ENCODE measurements at places on chromosomes 7 and 10.

DNA sequence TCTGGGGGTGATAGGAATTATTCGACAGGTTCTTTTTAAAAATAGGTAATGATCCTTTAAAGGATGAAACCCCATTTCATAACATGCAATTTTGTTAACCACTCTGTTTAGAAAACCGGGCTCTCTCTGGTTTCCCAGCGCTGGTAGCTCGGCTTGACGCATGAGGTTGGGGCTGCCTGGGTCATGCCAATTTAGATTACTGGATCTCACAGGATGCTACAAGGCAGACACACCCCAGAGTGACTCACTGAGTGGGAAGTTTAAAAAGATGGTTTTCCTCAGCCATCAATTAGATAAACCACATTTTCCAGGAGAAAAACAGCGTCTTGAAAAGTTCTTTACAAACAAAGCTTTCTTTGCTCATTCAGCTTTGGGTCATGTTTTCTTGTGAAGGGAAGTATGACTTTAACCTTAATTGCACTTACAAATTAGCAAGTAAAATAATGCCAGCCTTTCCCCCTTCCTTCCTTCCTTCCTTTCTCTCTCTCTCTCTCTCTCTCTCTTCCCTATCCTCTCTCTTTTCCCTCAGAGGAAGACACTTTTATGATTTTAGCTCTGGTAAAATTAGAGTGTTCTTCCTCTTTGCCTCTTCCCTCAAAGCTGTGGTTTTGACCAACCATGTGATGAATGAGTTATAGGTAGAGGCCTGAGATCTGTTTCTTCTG lies 99.8 kb downstream of the EPDR1 start:
- no peak for DNase-seq

DNA sequence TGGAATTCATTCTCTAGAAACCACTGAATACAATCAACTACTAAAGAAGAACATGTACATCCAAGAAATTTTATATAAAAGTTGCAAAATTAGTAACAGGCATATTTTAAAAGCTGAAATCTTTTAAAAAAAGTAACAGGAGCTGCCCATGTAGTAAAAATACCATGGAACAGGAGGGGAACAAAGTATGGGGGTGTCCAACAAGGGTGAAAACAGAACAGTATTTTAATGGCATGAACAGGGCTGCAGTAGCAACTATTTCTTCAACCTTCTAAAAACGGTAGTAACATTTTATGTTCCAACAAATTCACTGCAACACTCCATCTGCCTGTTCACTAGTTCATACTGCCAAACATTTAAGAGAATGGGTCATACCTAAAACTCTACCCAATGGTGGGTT lies 77.0 kb downstream of the ABLIM1 start:
- no peak for DNase-seq

DNA sequence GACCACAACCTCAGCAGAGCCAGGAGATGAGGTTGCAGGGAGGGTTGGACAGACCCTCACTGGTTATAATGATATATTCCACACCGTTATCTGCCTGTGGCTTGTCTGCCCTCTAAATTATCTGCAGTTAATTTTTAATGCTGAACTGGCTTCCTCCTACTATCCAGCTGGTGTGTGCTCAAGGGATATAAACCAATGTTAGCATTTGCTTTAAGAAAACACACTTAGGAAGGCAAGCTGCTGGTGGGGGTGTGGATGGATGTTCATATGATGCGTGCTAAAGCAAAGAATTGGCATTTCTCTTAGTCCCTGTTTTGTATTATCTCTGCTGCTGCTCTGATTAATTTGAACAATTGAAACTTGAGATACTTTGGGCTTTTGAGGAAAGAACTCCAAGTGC lies 132.2 kb upstream of the NPVF start:
- no peak for DNase-seq

DNA sequence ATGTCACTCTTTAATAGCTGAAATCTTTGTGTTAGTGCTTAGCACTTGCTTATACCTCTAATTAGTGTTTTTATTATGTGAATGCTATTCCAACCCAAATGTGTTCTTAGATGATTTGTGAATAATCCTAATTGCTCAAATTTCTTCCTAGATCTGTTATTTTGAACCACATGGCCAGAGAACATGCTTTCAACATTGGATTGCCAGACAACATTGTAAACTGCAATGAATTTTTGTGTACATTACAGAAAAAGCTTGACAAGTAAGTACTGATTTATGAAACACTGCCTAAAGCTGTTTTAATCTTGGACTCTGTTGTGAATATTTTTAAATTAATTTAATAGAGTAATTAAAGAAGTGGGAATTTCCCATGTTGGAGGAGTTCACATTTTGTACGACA lies 121.1 kb downstream of the ZNF277 start:
- no peak for DNase-seq

GRCh38 chr7:1679966-1680730 lies 10.1 kb downstream of the ELFN1 start:
- no peak for DNase-seq

GRCh38 chr7:31416381-31416870 lies 75.9 kb upstream of the NEUROD6 start:
- DNase-seq: no peak

DNA sequence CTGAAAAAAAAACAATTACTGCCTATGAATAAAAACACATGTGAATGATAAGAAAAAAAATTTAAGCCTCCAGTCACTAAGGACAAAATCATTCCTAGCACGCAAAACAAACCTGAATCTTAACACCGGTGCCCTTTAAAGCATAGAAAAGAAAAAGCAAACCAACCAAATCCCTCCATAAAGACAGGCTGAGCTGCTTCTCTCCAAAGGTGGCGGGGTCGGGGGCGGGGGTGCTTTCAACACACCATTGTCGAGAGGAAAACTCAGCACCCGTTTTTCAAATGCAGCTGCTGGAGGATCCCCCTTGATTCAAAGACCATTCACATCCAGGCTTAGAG lies 1.4 kb downstream of the ST8SIA6 start:
- DNase-seq: no peak

GRCh38 chr7:151245360-151246101 lies 3.0 kb downstream of the SMARCD3 start:
- DNase-seq: no peak

GRCh38 chr7:44824894-44825526 lies 22.9 kb downstream of the H2AZ2 start:
- DNase-seq: no peak

- no peak for DNase-seq
Observed at GRCh38 chr10:75304741-75305390, 69.1 kb upstream of the COMTD1 start.

GRCh38 chr10:126687121-126687606 lies 16.7 kb upstream of the C10orf90 start:
- DNase-seq: no peak

- DNase-seq: no peak
Observed at GRCh38 chr10:36840788-36841187, 284.6 kb upstream of the ANKRD30A start.

GRCh38 chr10:121800146-121800545 lies 127.7 kb downstream of the ATE1 start:
- DNase-seq: no peak

DNA sequence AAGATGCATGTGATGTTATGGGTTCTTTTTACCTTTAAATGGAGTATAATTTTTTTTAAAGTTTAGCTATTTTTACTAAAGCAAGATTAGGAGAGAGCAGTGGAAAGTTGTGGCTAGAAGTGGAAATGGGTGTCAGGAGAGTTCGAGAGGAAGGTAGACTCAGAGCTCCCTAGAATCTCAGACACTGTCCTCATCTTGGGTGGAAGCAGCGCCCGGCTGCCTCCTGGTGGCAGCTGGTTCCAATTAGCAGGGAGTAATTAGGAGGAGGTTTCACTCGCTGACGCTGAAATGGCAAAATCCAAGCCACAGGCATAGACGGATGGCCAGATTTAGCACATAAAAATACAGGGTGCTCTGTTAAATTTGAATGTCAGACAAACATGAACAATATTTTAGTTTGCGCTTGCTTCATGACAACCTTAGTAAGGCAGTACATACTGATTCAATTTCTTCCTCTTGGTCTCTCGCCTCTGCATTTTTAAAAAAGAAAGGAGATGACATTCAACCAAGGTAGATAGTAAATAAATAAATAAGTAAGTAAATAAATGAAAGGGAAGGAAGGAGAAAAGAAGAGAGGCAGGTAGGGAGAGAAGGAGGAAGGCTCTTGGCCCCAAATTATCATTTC lies 58.5 kb downstream of the LGI1 start:
- no peak for DNase-seq

DNA sequence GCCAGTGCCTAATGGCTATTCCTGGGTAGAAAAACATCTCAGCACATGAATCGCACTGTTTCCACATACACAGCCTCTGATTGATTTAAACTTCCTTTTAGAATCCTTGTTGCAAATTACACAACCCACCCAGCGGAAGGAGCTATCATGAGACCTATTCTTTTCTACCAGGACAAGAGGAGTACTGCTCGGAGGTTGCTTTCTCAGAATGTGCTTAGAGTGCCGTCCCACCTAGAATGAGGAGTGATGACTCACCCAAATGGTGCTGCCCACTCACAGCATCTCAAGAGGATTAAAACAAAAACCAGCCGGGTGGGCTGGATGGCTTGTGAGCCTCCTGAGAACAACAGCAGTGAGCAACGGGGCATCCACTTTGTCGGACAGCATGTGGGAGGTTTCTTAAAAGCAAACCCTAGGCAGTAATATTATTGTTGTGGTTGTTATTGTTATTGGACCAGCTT lies 128.9 kb downstream of the DGKI start:
- no peak for DNase-seq

- no peak for DNase-seq
Observed at GRCh38 chr7:158586499-158587161, 993 bp downstream of the PTPRN2 start.

DNA sequence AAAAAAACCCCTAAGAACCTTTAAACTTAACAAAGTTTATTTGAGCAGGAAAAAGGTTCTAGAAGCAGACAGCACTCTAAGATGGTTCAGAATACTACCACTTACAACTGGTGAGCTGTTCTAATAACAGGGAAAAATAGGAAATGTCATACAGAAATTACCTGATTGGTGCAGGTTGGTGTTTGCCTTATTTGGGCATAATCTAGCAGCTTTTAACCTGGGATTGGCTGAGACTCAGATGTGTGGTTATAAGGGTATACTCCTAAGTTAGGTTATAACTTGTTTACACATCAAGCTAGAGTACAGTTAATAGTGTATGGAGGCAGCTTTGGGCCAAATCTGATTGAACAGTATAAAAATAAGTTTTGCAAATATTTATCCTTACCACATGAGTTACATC lies 59.8 kb downstream of the MAPK8 start:
- no peak for DNase-seq

DNA sequence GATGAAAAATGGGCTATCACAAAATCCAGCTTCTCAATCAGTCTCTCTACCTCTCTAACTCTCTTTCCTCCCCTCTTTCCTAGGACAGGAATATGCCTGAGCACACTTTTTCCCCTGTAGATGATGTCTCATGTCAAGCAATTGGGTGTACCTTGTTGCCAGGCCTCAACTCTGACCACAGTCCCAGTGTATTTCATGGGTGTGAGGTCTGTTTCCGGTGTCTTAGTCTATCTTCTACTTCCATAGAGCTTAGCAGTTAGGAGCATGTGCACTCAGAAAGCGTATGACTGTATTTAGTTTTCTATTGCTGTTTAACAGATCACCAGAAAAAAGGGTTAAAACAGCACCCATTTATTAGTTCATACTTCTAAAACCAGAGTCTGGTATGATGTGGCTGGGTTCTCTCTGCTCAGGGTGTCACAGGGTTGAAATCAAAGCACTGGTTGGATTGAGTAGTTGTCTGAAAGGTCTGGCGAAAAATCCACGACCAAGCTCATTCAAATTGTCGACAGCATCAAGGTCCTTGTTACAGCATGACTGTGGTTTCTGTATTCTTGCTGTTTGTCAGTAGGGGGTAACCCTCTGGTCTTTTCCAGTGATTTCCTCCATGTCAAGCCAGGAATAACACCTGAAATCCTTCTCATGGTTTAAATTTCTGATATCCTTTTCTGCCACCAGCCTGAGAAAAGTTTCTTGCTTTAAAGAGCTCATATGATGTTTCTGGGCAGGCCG lies 130.0 kb downstream of the THSD7A start:
- DNase-seq: no peak

DNA sequence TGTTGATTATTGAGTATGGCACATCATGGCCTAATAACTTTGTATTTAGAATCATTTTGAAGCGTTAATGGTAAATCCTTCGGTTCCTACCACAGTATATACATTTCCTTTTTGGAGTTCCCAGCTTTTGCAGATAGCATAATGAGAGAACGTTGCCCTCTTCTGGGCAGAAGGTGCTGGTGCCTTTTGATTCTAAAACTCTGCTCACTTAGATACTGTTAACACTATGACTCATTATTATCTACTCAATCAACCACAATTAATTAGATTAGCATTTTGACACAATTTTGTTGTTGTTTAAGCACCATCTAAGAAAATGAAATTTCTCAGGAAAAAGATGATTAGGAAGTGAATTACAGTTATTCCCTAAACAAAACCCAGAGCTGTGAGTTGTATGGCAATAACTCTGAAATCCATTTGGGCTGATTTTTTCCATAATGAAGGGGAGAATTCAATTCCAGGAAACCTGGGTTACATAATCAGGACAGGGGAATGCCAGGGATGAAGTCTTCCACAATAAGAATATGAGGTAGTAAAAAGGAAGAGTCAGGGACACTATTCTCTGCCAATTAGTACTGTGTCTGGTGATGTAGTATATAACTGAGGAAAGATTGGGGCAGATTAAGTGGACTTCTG lies 11.5 kb upstream of the DLD start:
- no peak for DNase-seq

DNA sequence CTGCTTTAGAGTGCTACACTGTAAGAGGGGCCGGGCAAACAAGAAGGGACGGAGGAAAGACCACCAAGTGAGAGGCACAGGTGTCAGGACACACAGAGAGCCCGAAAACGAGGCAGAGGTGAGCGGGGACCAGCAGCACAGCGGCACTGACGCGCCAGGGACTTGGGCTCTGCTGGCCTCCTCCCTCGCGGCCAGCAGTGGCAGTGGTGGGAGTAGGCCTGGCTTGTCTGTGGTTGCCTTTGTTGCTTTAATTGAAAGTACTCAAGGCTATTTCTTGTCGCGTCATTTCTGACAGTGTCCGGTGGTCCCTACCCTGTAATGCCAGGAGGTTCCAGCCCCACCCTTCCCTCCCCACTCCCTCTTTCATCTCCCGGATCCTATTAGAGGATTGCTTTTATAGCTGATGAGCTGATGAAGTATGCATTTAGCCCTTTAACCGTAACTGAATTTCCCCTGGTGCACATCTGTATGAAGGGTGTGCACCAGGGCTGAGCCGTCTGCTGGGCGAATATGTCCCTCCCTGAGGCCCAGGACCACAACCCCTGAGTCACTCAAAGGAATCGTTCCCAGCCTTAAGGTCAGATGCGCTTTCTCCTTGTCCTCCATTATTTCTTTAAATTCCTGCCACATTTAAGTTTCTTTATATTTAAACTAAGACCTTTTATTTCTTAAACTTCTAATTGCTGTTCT lies 39.5 kb upstream of the FAM20C start:
- no peak for DNase-seq

GRCh38 chr10:125056161-125057132 lies 103.9 kb downstream of the CTBP2 start:
- no peak for DNase-seq
